Stimulated activated naive CD4-positive, alpha-beta T cell treated with Interleukin-2 at 50 U/mL for 16 hours (primary cell): ENCODE measurements at places on chromosomes 13 and 19.

DNA sequence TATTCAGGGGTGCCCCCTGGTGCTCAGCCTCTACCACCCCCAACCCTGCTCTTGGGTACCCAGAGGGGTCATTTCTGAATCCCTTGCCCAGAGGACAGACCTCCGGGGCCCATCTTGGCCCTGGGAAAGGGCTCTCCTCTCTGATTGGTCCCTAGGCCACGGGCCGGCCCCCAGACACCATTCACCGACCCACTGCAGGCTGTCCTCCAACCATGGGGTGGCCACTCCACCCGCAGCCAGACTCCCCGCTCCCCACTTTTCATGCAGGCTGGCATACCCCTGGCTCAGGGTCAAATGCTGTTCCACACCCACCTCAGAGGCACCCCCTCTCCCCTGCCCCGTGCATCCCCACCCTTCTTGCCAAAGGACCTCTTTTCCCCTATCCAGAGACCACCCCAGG, 14.8 kb downstream of the SMIM24 start:
- no peak for DNase-seq

GRCh38 chr13:81745391-81745790, 1404.5 kb upstream of the SPRY2 start:
- DNase-seq, result no peak

DNA sequence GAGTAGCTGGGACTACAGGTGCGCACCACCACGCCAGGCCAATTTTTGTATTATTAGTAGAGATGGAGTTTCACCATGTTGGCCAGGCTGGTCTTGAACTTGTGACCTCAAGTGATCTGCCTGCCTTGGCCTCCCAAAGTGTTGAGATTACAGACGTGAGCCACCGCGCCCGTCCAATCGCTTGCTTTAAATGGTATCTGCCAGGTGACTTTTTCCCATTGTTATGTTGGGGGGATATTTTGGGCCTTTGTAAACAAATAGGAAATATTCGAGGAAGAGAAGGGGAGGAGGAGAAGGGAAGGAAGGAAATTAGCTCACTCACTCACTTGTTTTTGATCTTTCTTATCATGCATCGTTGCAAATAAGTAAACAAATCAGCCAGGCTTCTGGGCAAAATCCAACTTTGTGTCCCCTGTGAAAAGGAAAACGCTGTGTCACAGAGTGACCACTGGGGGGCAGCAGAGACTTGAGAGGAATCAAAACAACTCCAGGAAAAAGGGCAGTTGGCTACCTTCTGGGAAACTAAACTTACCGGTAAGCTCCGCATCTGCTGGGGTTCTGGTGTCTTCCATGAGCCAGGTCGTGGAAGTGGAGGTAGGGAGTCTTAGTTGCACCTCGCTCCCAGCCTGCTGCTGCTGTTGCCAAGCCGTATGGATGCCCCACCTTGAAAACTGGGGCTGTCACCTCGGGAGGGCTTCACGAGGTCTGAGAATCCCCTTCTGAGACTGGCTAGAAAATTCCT, 9.3 kb upstream of the RANBP3 start:
- DNase-seq, result peak; percentile 59

DNA sequence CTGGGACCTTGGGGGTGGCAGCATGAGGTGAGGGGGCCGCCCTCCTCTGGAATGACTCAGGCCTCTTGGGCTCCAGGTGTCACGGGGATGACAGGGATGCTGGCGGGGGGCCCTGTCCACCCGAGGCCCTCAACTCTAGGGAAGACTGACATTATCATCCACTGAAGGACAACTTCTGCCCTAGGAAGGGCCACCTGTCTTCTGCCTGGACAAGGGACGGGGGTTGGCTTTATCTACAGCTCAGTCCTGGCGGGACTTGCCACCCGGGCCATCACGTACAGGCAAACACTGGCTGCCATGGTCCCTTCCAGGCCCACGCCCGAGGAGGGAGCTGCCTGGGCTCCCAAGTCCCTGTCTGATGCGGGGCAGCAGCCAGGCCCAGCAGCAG, 130.7 kb downstream of the STK24 start:
- no peak for DNase-seq

GRCh38 chr13:99507986-99508385, 6.7 kb downstream of the TM9SF2 start:
- DNase-seq, result no peak

DNA sequence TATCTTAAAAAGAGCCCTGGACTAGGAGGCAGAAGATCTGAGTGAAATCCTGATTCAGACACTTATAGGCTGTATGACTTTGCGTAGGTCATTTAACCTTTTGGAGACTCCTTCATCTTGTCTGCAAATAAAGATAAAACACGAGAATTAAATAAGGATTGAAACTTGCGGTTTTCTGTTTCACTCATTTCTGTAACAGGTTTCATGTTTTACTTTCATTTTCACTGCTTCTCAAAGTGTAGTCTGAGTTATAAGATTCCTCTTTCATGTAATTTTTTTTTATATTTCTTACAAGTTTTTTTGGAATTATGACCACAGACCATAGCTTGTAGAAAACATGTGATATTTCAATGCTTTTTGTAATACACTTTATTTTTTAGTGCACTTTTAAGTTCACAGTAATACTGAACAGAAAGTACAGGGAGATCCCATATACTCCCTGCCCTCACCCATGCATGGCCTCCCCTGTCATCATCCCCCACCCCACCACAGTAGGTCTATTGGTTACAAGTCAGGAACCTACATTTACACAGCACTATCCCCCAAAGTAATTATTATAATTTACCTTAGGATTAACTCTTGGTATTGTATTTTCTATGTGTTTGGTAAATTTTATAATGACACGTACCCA, 174.6 kb downstream of the ITGBL1 start:
- DNase-seq, result peak; percentile 29

- DNase-seq, result no peak
Observed at GRCh38 chr13:80033286-80033685, 307.6 kb downstream of the SPRY2 start.

- DNase-seq, result no peak
Observed at GRCh38 chr19:12800466-12800770, 1.2 kb downstream of the PRDX2 start.

DNA sequence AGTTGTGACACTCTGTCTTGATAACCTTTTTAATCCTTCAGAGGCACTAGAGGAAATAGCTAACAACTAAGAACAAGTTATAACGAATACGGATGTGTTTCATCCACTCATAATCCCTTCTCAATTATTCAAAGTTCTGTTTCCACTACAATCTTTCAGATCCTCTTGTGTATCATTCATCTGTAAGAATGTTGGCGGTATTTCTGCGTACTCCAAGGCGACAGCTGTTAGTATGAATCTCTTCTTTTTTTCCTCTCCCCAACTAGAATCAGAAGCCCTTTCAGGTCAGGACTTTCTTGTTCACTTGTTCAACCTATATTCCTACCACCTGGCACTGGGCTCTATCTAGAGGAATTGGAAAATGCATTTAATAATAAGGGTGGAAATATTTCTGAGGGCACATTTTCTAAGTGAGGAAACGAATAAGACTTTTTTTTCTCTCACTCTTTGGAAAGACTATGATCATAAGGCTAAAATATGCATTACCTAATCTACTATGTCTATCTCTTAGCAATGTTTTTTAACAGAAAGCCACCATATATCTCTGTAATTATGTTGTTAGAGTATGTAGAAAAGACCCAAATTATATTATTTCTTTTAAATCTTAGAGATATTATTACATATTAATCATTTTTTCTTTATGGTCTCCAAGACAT, 492.9 kb downstream of the PCDH20 start:
- DNase-seq, result no peak

- DNase-seq, result no peak
Observed at GRCh38 chr13:32496599-32497160, 41.9 kb downstream of the N4BP2L2 start.

GRCh38 chr19:41309180-41310032, 566 bp upstream of the CCDC97 start:
- DNase-seq, result no peak

GRCh38 chr13:101181076-101181685, 235.1 kb downstream of the NALCN start:
- DNase-seq, result no peak

DNA sequence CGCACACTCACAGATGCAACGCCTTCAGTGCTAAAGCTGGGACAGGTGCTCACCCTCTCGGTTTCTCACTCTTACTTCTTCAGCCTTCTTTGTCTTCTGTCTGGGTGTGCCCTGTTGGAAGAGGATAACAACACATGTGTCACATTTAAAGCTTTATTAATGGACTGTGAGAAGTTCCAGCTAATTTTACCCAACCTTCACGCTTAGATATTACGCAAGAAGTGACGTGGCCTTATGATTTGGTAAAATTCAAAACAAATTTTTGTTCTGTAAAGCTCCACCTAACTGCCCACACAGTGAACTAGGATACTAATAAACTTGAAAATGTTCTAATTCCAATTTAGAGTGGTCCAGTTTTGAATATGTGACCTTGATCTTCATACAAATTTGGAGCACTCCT, 66.7 kb upstream of the LRCH1 start:
- no peak for DNase-seq

GRCh38 chr13:83752141-83752540, 130.1 kb downstream of the SLITRK1 start:
- DNase-seq, result no peak

DNA sequence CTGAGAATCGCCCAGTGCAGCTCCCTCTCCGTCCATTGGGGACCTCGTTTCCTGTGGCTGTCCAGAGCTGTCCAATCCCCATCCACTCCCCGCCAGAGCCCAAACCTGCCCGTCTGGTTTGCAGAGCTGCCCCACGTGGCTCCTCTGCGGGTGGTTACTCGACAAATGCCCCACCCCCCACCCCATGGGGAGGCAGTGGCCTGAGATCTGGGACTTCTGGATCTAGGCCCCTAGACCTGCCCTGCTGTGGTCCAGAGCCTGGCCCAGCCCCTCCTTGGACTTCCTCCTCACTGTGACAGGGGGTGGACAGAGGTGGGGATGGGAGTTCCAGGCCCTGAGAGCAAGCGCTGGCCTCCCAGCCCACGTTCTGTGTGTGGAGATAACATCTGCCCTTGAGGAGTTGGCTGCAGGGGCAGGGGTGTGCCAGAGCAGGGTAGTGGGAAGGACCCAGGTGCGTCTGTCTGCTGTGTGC, 29.1 kb downstream of the PAK4 start:
- DNase-seq, result no peak

- DNase-seq, result no peak
Observed at GRCh38 chr19:50230379-50231351, 27.2 kb downstream of the MYH14 start.

GRCh38 chr19:13781547-13781946, 7.3 kb downstream of the C19orf53 start:
- no peak for DNase-seq

- DNase-seq, result peak; percentile 18
Observed at GRCh38 chr19:3274942-3275582, 50.6 kb downstream of the CELF5 start.

DNA sequence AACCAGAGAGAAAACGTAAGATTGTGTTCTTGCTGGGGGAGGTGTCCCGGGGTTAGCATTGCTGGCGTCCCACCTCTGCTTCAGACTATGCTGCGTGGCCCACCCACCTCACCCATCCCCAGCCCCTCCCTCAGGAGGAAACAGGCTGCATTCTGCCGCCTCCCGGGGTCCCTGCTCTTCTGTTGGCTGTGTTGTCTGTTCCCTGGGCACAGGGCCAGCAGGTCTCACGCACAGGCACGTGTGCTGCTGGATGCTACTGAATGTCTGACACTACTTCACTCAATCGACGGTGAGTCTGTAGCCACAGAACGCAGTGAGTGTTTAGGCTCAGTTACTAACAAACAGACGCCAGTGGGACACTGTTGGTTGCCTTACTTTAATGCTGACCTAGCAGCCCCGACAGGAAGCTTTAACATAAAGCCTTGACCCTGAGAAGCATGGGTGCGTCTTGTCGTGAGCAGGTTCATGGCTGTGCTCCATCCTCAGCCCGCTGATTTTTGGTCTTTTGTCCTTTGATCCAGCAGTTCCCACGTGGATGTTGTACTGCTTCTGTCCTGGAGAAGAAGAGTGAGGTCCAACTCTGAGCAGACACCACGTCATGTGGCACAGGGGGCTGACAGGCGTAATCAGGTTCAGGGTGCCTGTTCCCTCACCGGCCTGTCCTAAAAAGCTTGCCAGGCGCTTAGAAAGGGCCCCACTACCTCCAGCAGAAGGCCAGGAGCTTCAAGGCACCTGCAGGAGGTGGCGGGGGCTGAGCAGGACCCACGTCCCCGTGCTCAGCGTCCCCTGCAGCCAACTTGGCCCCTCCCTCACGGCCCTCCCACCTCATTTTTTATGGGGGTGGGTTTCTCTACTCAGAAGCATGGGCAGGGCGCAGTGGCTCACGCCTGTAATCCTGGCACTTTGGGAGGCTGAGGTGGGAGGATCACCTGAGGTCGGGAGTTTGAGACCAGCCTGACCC, 26.0 kb downstream of the NAXD start:
- DNase-seq, result no peak

GRCh38 chr19:58084596-58085347, 13.3 kb downstream of the ZSCAN18 start:
- no peak for DNase-seq

- DNase-seq, result no peak
Observed at GRCh38 chr19:47418692-47419029, 666 bp downstream of the MEIS3 start.

GRCh38 chr19:47756953-47757608, 11.7 kb downstream of the NOP53 start:
- no peak for DNase-seq

DNA sequence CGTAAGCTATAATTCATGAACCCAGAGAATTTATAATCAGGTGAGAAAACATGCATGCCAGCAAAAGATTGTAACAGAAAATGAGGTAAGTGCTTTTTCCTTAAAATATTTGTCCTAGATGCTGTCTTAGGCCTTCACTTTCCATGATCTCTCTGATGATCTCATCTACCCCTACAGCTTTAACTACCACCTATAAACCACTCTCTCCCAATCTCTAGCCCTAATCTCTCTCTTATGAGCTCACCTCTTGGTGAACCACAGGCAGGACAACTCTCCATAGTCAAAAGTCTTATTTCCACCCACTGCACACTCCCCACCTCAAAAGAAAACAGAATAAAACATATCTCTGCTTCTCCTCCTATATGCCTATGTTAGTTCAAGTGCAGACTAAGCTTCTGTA, 137.1 kb downstream of the SLC7A1 start:
- DNase-seq, result no peak

DNA sequence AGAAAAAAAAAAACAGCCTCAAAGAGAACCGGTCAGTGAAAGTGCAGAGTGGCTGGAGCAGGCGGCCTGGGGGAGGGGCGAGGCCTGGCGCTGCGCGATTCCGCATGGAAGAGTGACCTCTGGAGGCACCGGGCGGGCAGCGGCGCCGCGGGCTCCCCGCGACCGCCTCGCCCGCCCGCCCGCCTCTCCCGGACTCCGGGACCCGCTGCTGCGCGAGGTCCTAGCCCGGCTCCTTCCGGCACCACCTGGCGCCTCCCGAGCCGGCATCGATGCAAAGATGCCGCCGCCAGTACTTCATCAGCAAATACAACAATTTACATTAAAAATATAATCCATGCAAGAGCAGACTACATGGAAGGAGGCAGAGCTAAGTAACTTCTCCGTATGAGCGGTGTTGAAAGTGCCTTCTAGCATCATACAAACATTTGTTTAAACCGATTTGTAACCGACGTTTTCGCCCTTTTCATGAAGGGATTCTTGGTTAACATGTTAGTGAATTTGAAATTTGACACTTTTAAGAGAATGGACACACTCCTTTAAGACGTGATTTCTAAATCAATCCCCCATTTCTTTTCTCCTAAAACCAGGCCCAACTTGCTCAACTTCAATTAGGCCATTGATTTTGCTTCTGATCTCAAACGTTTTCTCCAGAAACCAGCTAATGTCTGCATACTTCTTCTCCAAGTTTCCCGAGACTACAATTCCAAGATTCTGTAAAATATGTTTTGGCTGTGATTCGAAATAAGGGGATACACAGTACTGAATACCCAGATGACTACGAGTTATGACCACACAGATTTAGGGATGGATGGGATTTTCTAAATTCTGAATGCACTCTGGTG, 2.1 kb downstream of the EFNB2 start:
- DNase-seq, result no peak

GRCh38 chr13:52029569-52029968, 5.1 kb downstream of the UTP14C start:
- DNase-seq, result no peak
